Lower leg skin (tissue), 4 donors: ENCODE measurements at places on chromosomes 12 and 14. TPM values are rescaled to one million over a fixed set of nuclear protein-coding genes. Genes with fewer than 3 reads are reported as not detected.

DNA sequence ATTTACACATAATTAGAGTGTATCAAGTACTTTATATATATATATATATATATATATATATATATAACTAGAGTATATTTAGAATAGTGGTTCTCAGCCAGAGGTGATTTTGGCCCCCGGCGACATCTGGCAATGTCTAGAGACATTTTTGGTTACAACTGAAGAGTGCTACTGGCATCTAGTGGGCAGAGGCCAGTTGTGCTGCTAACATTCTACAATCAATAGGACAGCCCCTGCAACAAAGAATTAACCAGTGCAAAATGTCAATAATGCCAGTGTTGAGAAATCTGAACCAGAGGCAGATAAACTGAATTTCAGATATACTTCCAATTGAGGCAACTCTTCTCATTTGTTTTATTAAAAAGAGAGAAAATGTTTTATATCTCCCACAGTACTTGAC lies 8.9 kb downstream of the GTF2A1 start:
- no peak for DNase-seq

DNA sequence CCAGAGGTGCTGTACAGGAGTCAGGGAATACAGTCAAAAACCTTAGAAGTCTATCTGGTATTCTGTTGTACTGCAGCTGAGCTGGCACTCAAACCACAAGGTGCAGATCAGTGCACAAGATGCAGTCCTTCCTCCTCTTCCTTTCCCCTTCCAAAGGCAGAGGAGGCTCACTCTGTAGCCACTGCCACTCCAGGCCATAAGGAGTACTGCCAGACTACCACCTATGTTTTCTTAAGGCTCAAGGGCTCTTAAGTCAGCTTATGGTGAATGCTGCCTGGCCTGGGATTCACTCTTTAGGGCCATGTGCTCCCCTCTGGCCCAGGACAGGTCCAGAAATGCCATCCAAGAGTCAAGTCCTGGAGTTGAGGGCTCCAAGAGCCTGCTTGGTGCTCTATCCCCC lies 200.3 kb downstream of the CRADD start:
- DNase-seq: no peak

CFAP73 gene
- 0.38 TPM for total RNA-seq

MMP17 gene
- 11.6 TPM for total RNA-seq

GNG2 gene
- 4.4 TPM for total RNA-seq
